ENCODE measurements at places on chromosomes 1 and 21.

- no peak for DNase-seq
These were observed 49.9 kb upstream of the LAPTM5 start for GRCh38 chr1:30807318-30808066.

- DNase-seq = no peak
These were observed 37.1 kb upstream of the CTTNBP2NL start for GRCh38 chr1:112358798-112359408.

DNA sequence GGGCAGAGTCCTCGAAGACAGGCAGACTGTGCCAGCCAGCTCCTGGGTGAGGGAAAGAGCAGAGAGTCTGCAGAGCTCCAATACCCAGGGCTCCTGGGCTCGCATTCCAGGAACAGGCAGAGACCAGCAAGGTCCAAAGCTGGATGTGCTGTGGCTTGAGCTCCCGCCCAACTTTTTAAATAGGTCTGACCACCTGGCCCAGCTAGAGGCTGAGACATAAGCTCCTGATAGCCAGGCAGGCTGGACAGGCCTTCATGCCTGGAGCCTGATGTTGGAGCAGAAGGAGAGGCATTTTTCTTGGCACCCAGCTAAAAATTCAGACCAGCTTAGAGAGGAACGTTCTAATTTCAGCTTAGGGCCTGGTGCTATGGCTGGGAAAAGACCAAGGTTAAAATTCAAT is 178.4 kb upstream of the TMEM51 start:
- no peak for DNase-seq

DNA sequence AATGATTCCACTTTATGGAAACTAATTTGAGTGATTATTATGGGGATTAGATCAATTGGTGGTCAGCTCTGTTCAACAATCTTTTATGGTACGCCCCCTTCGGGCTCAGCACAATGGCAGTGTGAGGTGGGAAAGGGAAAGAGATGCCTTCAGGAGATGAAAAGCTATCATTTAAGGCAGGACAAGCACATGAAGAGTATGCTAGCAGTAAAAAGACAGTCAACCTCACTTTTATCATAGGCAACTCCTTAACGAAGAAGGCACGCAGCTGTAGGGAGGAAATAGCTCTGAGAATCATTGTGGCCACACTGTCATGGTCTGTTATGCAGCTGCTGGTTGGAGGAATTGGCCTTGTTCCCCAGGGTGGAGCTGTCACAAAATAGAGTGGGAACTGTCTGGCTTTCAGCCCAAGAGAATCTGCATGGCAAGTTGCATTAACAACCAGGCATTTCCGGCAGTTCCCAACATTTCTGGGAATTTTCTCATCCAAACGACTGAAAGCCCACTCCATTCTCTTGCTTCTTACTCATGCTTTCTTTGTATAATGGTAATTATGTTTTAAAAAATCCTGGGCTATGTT is 54.4 kb upstream of the BCL10 start:
- DNase-seq = no peak

DNA sequence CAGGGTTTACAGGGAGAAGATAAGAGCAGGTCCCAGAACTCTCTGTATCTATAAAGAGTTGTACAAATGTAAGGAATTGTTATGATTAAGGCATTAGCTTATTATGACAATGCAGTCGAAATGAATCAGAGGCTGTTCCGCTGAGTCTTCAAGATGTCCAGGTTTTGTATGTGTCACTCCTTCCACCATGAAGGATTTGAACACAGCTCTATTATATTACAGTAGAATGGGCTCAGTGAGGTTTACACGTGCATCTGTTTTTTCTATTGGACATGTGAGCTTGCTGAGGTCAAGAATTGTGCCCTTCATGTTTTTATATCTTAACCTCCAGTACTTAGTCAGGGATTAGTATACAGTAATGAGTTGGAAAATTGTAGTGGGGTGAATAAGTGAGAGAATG is 86.3 kb downstream of the MPZL1 start:
- no peak for DNase-seq

- DNase-seq = no peak
These were observed 22.4 kb upstream of the SFPQ start for GRCh38 chr1:35215346-35215745.

DNA sequence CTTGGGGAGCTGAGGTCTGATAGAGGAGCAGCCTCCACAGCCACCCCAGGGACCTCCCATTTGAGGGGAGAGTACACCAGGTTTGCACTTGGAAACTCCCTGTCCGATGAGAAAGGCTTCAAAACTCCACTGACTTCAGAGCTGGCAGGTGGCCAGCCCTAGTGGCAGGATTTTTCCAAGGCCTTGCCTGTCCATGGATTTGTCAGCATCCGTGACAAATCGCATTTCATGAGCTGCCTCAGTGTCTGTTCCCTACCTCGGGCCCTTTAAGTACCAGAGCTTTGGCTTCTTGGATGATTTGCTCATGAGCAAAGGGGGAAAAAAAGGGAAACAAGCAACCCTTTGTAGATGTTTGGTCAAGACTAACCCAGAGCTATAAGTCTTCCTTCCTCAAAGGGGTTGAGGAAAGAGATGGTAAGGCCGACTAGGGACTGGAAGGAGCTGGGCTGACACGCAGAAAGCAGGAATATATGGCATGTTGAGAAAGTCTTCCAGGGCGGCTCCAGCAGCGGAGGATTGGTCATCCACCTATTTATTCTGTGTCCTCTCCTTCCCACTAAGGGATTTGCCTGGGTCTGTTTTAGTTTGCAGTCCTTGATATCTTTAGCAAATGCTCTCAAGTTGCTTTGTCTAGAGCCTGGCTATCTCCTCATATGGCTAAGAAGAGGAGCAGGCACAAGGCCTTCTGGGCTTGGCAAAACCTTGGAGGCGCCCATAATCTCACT is 2.7 kb upstream of the HSPG2 start:
- DNase-seq = no peak

DNA sequence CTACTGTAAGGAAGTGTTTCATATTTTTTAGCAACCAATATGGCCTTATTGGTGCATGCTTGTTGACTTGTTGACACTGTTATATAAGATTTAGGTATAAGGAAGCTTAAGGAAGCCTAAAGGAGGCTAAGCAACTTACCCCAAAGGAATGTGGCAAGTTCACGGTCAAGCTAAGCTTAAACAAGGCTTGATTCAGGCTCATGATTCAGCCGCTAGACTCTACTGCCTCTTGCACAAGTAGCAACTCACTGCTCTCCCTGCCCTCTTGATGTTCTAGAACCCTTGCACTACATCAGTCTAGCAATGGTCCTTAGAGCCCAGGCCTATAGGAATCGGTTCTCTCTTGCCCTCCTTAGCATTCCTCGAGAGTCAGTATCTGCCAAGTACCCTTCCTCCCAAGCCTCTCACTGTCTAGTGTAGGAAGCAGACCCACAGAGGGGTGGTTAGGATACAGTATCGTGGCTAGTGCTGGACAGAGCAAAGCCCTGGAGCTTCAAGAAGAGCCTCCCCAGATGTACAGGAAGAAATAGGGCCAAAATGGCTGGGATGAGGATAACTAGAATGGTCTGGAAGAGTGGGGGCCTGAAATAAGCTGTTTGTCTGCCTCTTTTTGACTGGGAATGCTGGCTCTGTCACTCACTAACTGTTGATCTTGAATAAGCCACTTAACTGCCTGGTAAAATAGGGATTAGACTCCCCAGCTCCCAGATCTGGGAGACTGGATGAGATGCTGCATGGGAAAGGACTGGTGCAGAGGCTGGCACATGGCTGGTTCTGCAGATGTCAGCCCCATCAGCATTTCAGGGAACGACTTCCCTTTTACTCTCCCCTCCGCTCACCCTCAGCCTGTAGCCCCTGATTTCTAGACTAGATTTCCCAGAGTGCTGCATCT is 122.2 kb downstream of the NAV1 start:
- DNase-seq = no peak

Data from esophagus squamous epithelium (tissue), 5 donors.